Skeletal muscle cell (primary cell): ENCODE measurements at places on chromosomes 2 and 18.

DNA sequence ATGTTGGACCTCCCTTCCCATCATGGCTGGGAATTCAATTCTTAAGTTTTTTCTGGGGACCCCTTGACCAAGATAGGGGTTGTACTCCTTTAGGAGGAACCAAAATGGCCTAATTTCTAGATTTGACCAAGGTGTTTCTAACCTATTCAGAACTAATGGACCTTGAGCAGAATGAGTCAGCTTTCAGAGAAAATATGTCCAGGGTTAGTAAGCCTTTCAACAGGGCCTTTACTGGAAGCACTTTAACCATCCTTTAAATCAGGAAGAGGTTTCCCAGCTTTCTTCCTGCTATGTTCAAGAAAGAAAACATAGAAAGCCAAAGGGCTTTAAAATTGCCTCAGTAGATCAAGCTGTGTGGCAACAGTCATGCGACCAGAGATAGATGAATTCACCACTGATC, 1184.9 kb upstream of the ACVR2A start:
- peak; percentile 9 for DNase-seq

DNA sequence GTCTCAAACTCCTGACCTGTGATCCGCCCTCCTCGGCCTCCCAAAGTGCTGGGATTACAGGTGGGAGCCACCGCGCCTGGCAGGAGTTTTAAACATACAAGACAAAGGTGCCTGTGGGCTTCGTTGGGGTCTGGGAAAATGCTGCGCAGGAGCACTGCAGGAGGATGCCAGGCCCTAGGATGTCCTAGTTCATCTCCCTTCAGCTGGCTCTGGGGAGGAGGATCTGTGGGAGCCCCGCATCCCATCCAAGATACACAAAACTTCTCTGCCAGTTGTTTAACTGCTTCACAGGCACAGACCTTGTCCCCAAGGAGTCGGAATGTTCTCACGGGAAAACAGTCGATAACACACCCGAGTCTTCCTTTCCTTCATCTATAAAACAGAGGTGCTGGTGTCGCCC, 89.1 kb downstream of the POLR1A start:
- no peak for DNase-seq

DNA sequence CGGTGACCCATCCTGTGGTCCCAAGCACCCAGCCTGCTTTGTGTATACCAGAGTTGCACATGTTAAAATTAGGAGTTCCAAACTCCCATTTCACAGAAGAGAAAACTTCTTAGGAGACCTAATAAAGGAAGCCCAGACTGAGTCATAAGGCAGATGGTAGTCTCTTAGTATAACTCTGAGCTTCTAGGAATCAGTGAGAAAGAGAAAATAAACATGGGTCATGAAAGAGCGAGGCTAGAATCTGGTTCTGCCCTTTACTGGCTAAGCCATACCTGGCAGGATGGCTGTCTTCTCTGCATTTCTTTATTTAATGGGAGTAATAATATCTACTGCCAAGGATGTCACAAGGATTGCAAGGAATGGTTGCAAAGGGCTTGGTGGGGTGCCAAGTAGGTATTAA, 101.2 kb upstream of the TRIB2 start:
- DNase-seq = no peak

GRCh38 chr2:236236559-236237452, 27.4 kb downstream of the ASB18 start:
- no peak for DNase-seq

DNA sequence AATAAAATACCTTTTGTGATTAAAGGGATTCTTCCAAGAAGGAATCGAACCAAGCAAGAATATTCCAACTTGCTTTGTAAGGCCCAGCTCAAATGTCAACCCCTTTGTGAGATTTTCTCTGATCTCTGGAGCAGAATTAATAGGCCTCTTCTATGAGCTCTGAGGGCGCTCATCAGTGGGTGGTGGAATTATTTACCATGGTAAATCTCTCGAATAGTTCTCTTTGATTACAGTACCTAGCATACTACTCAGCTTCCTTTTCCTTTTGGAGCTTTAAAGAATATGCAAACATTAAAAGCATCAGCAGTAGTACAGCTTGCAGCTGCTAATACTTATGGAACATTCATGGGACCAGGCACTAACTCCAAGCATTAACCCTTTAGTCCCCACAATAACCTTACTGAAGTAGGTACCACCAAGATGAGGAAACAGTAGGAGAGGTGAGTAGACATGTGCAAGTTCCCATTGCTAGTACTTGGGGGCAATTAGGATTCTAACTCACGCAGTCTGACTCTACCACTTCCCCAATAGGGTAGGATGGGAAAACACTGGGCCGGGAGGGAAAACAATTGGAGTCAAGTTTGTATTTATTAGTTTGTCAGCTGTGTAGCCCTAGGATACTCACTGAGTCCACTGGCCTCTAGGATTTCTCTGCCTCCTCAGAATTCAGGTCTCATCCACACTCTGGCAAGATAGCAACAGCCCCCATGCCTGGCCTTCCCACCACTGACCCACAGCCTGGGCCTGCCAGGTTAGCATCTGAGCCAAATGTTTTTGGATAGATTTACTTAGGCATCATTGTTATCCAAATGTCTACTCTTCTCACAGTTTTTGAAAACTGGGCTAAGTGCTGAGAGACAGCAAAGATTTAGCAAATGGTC, 21.7 kb downstream of the ADD2 start:
- DNase-seq = no peak

- DNase-seq = no peak
Measured at GRCh38 chr2:152470861-152471854, 136.2 kb downstream of the FMNL2 start.

DNA sequence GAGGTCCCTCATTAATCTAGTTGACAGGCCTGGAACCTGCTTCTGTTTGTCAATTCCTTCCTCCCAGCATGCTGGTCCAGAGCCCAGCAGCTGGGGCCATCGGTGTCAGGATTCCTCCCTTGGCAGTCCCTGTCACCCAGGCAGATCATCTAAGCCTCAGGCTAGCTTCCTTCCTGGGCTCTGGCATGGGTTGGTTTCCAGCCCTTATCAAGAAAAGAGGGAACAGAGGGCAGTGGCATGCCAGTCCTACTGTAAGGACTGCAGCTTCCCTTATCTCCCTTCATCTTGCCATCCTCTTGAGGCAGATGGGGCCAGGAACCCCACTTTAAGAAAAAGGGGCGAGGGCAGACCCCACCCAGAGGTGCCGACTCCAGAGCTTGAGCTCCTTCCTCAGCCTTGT, 10.9 kb upstream of the KCNK3 start:
- DNase-seq = no peak

DNA sequence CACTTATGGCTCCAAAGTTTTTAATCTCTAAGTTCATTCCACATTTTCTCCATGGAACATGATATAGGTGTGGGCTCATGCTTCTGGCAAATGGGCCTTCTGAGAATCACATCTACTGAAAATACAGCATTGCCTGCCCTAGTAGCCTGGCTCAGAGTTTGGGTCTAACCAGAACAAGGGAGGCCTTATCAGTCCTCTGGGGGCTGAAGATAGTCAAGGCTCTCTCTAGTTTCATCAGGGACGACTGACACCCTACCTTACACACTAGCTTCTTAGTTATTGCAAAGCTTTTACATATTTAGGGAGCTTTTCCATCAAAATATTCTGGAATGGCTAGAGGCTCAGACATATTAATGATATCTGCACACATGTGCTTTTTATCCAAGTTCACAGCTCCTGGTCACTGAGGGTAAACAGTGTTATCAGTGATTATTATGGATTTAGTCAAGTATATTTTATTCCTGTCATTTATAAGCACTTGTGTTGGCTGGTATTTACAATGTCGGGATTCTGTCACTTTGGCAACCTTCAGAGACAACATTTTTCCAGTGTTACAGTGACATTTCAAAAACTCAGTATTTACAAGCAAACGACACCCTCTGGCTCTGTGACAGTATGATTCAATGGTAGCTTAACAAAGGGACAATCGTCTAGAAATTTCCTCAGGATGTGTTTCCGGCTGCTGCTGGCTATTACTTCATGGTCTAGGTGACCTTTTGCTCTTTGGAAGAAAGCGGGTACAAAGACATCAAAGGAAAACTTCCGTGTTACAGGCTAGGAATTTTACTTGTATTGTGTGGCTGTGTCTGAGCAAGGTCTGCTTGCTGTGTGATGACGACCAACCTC, 200.6 kb downstream of the TCF4 start:
- DNase-seq = no peak

DNA sequence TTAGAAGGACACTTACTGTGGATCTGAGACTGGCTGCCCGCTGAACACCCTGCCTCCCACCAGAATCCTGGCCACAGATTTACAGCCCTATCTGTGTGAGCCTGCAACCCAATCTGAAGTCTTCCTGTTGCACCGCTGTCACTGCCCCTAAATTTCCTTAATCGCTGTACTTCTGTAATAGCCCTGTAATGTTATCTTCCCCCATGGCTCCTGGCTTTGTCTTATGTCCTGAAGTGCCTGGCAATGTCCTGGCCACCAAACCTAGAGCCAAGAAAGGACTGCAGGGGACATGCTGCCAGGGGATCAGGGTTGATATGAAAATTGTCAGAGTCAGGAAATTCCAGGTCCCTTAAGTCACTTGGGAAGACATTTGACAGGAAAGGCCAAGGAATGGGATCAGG, 52.7 kb downstream of the FHOD3 start:
- DNase-seq = no peak

GRCh38 chr2:164928101-164928673, 27.1 kb downstream of the SLC38A11 start:
- no peak for DNase-seq

- no peak for DNase-seq
Measured at GRCh38 chr18:8661754-8662559, 43.4 kb upstream of the MTCL1 start.

DNA sequence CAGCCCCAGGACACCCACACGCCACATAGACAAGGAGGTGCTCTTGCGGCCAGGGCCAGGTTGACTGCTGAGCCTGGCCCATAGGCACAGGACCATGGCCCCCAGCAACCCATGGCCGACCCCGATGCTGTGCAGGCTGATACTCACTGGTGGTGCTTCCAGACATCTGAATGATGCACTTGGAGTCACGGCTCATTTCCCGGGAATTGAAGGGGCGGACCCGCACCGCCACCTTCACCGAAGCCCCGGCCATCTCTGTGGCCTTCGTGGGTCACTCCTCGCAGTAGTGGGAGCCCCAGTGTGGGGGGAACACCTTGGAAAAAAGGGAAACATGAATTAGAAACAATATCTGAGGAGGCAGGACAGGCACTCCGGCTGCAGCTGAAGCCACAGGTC, 22.5 kb downstream of the KIF1A start:
- no peak for DNase-seq

- DNase-seq = no peak
Measured at GRCh38 chr2:234947556-234947955, 4.3 kb upstream of the SH3BP4 start.

DNA sequence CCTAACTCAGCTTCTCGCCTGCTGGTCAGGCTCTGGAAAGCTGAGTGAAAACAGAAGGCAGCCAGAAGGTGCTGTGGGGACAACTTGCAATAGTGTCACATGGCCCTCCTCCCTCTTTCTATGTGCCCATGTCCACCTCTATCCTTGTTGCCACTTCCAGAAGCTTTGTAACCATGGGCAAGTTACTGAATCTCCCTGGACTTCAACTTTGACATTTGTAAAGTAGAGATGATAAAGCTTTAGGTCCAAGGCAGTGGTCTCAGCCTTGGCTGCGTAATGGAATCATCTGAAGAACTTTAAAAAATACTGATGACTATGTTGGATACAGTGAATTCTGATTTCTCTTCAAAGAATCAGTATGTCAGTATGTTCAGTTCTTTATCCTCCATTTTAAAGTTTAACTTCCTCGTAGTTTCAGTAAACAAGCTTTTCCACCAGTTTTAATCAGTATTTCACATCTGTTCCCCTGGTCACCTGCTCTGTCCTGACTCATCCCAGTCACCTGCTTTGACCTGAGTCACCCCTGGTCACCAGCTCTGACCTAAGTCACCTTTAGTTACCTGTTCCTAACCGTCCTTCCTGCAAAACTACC, 245.2 kb upstream of the STON1 start:
- DNase-seq = no peak

- peak; percentile 83 for DNase-seq
Measured at GRCh38 chr2:197453914-197454398, 604 bp downstream of the COQ10B start.

GRCh38 chr2:14743861-14744260, 111.3 kb downstream of the LRATD1 start:
- no peak for DNase-seq

GRCh38 chr2:239753401-239753837, 271.7 kb downstream of the NDUFA10 start:
- DNase-seq = no peak

GRCh38 chr2:183248866-183249567, 124.8 kb downstream of the NUP35 start:
- no peak for DNase-seq

DNA sequence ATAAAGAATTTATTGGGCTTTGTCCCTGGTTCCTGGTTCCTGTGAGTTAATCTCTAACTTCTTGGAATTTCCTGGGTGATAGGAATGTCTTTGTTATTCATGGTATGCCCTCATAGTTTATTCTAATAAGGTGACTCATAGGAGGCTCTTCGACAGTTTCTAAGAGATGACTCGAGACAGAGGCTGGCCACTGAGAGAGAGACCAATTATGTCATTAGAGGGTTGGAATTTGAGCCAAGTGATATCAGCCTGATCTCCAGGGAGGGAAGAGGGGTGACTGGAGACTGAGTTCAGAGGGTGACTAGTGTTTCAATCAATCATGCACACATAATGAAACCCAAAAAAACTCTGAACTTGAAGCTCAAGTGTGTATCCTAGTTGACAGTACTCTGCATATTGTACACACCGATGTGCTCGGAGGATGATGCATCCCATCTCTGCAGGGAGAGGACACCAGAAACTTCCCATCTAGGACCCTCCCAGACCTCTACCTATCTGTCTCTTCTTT, 185.7 kb downstream of the MTCL1 start:
- DNase-seq = peak; percentile 70

GRCh38 chr2:119428488-119429224, 3.0 kb upstream of the TMEM37 start:
- DNase-seq = no peak

GRCh38 chr2:28658369-28658768, 93.3 kb upstream of the PPP1CB start:
- DNase-seq = peak; percentile 59

- DNase-seq = no peak
Measured at GRCh38 chr2:34121076-34121475, 522.0 kb upstream of the FAM98A start.
